ENCODE measurements at places on chromosomes 4 and X.

- DNase-seq: no peak
These were observed 30.5 kb upstream of the BLTP1 start for GRCh38 chr4:122121593-122121992.

- no peak for DNase-seq
These were observed 40.8 kb downstream of the CLNK start for GRCh38 chr4:10643600-10644425.

GRCh38 chrX:47643926-47644325 lies 6.4 kb downstream of the ELK1 start:
- DNase-seq: no peak

- no peak for DNase-seq
These were observed 110.5 kb upstream of the FAM47C start for GRCh38 chrX:36897690-36898089.

GRCh38 chrX:132094164-132094563 lies 33.7 kb downstream of the FRMD7 start:
- no peak for DNase-seq

DNA sequence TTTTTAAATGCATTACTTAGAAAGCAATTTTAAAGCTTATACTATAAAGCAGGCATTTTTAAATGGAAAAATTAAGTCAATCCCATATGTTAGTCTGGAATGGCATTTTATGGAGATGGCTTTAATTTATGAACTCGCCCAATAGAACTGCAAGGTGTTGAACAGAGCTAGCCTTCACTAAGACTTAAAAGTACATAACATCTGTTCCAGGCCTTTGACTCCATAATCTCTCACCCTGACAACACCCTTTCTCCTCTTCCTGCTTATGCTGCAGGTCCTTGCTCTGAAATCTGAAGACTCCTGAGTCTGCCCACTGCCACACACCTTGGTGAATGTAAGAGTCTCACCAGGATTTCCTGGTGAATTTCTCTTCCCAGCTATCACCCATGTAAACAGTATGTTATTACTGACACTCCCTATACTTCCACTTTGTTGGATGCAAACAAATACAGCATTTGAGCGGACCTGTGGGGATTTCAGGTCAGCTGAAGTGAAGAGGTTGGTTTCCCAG lies 17.7 kb upstream of the SLC39A8 start:
- DNase-seq: no peak
